Cerebellar nuclear complex (tissue), 1 donor: ENCODE measurements at places on chromosomes 4 and X.

DNA sequence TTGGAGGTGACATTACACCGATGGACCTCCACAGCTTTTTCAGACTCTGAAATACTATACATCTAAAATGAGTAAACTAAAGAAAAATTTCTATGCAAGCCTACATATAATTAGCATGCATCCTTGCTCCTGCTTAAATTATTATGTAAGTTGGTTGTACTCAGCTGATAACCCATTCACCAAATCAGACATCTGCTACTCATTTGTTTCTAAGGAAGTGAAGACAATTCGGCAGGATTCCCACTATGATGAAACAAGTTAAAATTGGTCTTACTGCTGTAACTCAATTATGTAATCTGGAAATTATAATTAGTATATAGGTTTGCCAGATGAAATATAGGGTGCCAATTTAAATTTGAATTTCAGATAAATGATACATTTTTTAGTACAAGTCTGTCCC is 59.5 kb upstream of the FGF13 start:
- DNase-seq = no peak

DNA sequence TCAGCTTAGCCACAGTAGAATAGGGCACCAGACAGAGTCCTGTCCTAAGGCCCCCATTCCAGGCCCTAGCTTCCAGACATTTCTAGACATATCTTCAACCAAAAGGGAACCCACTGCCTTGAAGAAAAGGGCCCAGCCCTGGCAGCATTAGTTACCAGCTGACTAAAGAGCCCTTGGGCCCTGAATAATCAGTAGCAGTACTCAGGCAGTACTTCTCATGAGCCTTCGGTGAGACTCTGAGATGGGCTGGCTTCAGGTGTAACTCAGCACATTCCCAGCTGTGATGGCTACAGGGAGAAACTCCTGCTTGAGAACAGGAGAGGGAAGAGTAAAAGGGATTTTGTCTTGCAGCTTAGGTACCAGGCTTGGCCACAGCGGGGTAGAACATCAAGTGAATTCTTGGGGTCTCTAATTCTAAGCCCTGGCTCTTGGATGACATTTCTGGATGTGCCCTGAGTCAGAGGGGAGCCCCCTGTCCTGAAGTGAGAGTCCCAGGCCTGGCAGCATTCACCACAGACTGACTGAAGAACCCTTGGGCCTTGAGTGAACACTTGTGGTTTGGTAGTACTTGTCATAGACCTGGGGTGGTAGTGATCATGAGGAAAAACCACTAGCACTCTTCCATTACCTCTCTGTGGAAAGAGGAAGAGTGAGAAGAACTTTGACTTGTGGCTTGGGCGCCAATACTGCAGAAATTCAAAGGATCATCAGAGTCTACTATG is 170.1 kb downstream of the ATP10D start:
- no peak for DNase-seq

- no peak for DNase-seq
Measured at GRCh38 chr4:95220205-95221175, 328.3 kb downstream of the UNC5C start.

DNA sequence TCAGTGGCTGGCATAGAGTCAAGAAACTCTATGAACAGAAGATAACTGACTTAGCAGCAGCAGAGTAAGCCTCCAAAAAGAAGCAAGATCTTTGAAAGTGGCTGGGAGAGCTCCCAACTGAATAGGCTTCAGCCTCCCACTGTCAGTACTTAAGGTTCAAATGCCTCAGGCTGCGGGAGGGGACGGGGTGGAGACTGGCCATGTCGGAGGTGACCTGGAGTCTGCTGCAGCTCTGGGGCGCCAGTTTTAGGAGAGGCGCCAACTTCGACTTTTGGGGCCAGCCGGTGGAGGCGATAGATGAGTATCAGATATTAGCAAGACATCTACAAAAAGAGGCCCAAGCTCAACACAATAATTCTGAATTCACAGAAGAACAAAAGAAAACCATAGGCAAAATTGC is 67.3 kb downstream of the TMEM144 start:
- DNase-seq = no peak

- no peak for DNase-seq
Measured at GRCh38 chr4:124343661-124344171, 368.8 kb downstream of the ANKRD50 start.

DNA sequence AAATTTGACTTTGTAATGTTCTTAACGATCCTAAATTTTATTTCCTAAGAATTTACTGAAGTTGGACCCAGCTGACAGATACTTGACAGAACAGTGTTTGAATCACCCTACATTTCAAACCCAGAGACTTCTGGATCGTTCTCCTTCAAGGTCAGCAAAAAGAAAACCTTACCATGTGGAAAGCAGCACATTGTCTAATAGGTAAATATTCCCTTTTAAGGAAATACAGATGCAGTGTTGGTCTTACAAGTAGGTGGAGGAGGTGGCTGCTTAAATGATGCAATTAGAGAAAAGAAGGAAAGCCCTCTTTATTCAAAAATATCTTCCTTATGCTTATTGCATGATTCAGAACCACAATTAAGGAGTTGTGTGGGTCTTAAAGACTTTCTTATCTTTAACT is 73.5 kb downstream of the RS1 start:
- no peak for DNase-seq

- no peak for DNase-seq
Measured at GRCh38 chr4:141705747-141706377, 69.5 kb downstream of the IL15 start.

- no peak for DNase-seq
Measured at GRCh38 chrX:153947009-153947769, 2.7 kb upstream of the RENBP start.

- DNase-seq = no peak
Measured at GRCh38 chr4:7403001-7403400, 31.7 kb downstream of the PSAPL1 start.

DNA sequence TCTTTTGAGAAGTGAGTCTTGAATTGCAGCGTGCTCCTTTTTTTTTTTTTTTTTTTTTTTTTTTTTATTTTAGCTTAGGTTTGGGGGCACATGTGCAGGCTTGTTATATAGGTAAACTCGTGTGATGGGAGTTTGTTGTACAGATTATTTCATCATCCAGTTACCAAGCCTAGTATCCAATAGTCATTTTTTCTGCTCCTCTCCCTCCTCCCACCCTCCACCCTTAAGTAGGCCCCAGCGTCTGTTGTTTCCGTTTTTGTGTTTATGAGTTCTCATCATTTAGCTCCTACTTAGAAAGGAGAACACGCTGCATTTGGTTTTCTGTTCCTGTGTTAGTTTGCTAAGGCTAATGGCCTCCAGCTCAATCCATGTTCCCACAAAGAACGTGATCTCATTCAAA is 81.3 kb upstream of the TSPAN5 start:
- DNase-seq = no peak

DNA sequence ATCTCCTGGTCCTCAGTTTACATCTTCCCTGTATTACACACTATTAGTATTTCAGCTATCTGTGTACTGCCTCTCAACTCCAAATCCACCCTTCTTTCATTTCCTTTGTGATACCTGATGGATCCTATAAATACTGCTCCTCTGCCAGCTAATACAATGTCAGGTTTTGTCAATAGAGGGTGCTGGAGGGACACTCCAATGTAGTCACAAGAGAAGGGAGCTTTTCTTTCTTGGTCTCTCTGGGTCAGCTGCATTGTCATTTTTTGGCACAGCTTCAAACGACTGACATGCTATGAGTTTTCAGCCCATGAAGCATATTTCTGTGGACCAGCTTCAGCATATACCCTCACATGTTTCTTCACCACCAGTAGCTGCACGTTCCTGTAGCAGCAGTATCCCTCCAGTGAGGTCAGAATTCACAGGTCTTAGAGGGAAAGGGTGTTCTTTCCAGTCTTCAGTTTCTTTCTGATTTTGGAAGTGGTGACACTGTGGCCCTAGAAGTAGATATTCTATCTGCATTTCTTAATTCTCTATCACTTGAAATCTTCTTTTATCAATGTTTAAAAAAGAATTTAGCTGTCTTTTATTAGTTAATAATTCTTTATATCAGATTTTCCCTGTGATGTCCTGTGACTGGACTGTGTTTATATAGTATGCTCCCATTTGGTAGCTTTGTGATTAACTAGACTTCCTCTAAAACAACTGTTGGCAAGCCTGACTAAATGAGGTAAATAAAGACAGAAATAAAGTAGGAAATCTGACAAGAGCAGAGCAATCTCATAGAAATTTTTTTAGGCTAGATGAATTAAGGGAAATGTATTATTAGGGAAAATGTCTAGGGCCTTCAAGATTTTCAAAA is 60.6 kb downstream of the GABRA2 start:
- DNase-seq = no peak

DNA sequence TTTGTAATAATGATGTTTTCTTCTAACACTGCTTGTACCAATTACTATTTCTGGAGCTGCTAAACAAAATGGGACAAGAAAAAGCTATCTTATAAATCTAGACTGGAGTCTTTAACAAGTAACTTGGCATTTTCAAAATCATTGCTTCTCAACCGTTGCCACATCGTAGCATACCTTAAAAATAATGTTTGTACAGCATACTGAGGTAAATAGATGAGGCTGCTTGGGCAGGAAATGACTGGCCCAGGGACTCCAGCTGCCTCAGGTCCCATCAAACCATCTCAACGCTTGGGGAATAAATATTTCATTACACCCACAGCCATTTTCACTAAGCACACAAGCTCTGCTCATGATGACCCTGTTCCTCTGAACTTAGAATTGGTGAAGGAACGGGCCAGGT is 115.1 kb downstream of the SPANXA1 start:
- no peak for DNase-seq

DNA sequence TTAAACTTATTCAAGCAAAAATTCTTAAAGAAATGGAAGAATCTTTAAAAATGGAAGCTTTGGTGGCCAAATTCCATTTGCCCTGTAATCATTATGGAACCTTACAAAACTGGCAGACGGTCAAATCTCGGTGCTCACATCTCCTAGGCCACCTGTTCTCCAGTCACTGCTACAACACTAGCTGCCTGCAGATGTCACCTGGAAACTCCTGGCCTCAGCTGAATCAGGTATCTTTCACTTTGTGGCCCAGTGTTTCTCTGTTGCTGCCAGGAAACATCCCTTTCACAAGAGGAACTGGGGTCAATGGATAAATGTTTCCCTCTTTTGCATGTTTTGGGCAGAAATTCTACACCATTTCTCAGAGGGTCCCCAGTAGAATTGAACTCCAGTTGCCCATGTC is 4.2 kb upstream of the CXCL3 start:
- no peak for DNase-seq

DNA sequence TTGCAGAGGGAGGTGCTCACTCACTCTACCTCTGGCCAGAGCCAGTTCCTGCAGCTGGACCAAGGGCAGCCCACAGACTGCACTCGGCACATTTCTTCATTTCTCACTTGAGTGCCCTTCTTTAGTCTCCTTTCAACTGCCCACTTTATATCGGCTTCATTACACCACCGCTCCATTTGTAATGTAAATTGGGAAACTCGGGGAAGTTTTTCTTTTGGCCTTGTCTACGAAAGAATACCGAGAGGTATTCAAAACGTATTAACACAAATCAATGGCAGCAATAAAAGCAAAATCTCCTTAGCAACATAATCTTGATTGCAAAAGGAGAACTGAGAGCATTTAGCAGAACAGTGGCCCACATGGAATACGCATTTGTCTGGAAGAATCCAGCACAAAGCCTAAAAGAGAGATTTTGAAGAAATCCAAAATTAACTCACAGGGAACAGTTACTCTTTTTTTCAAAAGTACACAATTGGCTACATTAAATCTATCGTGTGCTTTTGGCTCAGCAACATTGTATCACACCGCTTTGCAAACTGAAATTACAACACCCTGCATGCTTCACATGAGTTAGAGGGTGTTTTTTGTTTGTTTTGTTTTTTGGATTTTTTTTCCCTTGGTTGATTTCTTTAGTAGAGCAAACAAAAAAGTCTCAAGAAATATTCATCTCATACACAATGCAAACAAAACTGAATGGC is 62.6 kb downstream of the CHIC2 start:
- DNase-seq = no peak

- DNase-seq = no peak
Measured at GRCh38 chrX:50536955-50537354, 66.3 kb upstream of the DGKK start.

DNA sequence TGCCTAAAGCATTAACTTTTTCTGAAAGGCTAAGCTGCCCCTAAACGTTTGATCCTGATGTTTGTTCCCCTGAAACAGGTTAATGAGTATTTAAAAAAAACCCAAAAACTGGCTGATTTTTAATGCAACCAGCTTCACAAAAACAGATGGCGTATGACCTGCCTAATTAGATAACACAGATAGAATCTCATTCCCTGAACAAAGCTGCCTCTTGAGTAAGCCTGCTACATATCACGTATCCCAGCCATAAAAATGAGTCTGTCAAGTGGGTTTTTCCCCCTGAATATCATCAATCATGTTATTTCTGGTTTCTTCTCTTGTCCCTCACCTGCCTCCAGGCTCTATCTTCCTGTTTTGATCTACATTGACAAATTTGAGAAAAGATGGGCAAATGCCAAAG is 154.2 kb upstream of the FAM9B start:
- DNase-seq = no peak

DNA sequence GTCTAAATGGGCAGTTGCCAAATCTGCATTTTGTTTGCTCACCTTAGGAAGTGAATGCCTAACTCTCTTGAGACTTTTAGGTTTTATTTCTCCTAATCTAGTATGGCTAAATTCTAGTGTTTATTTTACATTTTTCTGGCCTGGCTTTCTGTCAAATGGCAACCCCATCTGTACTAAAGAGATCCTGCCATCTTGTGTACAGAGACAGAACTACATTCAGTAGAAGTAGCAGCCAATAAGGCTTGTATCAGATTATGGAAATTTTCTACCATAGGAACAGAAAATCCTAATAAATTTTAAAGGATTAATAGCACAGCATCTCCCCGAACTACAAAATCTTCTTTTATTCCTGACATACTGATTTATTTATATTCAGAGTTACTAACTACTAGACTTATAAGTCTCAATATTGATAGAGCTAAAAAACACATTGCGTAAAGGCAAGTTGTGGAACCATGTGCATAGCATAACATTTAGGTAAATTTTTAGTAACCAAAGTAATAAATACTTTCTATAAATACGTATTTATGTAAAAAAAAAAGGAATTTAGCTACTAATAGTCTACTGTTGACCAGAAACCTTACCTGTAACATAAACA is 45.5 kb downstream of the TMEM144 start:
- DNase-seq = no peak

GRCh38 chr4:142705820-142706219 is 140.3 kb downstream of the INPP4B start:
- no peak for DNase-seq

- no peak for DNase-seq
Measured at GRCh38 chr4:6338951-6339817, 69.5 kb downstream of the WFS1 start.

- DNase-seq = no peak
Measured at GRCh38 chr4:71765350-71765749, 18.5 kb downstream of the GC start.

DNA sequence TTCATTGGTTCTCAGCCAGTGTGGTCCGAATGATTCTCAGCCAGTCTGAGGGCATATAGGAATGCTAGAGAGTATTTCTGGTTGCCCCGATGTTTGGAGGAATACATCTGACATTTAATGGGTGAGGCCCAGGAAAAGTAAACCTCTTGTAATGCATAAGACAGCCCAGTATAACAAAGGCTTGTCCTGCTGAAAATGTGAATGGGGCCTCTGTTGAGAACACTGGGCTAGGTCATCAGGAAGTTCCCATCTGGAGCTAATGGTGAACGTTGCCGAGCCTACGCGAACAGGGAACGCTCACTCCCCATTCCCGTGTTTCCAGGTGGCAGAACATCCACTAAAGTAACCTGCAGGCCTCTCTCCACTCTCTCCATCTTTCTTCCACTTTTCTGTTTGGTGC is 132.0 kb upstream of the CLNK start:
- no peak for DNase-seq

GRCh38 chr4:39085891-39086290 is 23.9 kb downstream of the KLHL5 start:
- DNase-seq = no peak

- no peak for DNase-seq
Measured at GRCh38 chr4:54254116-54254914, 25.2 kb downstream of the PDGFRA start.
